ENCODE measurements at places on chromosomes 6 and 20. TPM values are rescaled to one million over a fixed set of nuclear protein-coding genes. Genes with fewer than 3 reads are reported as not detected.
A peak's percentile ranks its signal among the peaks of the same experiment; 100 is the strongest.

DNA sequence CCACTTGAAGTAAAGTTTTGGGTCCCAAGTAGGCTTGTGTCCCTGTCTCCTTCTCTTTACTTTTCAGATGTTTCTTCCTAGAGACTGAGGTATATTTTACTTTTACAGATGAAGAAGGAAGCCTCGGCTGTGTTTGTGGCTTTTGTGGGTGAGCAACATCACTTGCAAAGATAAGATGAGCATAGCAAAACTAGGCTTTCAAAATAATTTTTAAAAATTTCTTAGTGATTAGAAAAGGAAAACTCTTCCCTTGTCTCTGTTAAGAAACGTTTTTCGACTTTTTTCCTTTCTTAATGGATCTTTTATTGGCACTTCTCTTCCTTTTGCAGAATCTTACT is 7.6 kb downstream of the PTPN1 start:
- no peak for DNase-seq

Gene GSTA2
- total RNA-seq, result 113 TPM

Gene DEFB119
- not detected for total RNA-seq

Gene SIGLEC1
- 8.2 TPM for total RNA-seq

DNA sequence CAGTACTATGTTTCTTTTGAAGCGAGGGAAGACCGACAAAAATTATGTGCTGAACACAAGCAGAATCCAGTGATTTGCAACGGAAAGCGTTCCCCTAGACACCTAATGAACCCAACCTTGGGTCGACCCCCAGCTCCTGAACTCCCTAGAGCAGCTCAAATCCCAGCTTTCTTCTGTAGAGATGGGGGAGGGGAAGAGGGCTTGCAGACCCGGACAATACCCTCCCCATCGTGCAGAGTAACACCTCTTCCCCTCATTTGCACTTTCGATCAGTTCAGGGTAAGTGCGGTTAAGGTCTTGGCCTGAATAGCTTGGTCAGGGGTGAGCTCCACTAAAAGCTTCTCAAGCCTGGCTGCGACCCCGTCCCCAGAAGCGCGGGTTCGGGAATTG is 404 bp downstream of the CEP162 start:
- no peak for DNase-seq

DNA sequence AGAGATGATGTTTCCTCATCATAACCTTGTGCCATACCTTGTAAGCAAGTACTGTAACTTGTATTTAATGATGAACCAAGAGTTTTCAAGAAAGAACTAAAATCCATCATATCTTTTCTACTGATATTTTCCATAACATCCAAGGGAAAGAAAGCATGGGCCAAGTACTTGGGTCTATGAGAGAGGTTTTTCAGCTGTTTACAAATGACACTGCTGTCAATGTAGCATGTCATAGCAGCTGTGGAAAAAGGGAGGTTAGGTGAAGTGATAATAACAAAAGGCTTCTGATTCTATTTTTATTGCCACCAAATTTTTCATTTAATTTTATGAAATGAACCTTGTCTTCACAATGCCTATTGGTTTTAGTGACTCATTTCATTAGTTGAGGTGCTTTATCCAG is 482.3 kb downstream of the LMBRD1 start:
- DNase-seq, result no peak

GRCh38 chr20:43728686-43729255 is 2.0 kb upstream of the GTSF1L start:
- DNase-seq, result no peak

Gene FOXQ1
- total RNA-seq, result 11.5 TPM

DNA sequence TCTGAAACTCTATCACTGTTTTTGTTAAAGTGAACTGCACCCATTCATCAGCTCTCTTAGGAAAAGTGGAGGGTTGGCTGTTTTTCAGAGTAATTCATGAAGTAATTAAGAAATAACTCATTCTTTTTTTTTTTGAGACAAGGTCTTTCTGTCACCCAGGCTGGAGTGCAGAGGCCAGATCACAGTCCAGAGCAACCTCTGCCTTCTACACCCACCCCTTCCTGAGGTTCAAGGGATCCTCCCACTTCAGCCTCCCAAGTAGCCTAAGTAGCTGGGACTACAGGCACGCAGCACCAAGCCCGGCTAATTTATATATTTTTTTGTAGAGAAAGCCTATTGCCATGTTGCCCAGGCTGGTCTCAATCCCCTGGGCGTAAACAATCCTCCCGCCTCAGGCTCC is 2.6 kb downstream of the ZNFX1 start:
- DNase-seq, result no peak

Gene GTSF1L
- not detected for total RNA-seq

Gene TRDN
- total RNA-seq, result 0.23 TPM

DNA sequence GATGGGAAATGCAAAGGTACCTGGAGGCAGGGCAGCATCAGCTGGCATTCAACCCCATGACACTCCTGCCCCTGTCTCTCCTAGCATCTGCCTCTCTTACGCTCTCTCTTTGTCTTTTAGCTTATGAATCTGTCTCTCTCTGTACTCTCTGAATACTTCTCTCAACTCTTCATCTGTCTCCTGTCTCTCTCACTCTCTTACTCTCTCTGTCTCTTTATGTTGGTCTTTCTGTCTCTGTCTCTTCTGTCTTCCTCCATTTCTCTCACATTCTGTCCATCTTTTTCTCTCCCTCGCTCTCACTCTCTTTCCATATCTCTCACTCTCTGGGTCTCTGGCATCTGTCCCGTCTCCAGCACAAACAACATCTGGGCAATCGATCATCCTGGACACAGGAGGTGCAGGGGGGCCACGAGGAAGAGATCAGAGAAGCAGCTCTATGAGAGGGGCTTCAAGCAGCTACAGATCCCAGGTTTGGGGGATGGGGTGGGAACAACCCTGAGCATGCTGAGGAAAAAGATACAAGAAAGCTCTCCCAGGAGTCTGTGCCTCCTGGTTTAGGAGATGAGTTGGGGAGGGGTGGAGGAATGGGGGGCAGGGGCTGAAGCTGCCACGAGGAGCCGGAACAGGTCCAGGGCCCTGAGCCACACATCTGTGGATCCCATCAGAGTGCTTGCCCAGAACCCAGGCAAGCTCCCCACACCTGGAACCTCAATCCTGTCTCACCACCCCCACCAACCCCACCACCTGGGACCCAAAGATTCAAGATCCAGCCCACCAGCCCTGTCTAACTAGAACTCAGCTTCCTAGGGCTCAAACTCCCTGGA is 2.4 kb downstream of the COL11A2 start:
- no peak for DNase-seq

Gene KCNK15
- 14.2 TPM for total RNA-seq

- DNase-seq, result no peak
Measured at GRCh38 chr20:3996399-3996798, 19.0 kb downstream of the RNF24 start.

- DNase-seq, result peak; percentile 45
Measured at GRCh38 chr6:20427856-20428255, 26.2 kb downstream of the E2F3 start.

Measured in mucosa of gallbladder (tissue), 1 donor.